ENCODE measurements at places on chromosomes 12 and 14.

GRCh38 chr12:113056631-113057488, at the start of gene DTX1:
TSS of gene DTX1 (plus strand) at chr12:113056730. CDS start at chr12:113058193, 1,463 bp downstream.
- no peak for DNase-seq

- no peak for DNase-seq
Measured at GRCh38 chr14:77299771-77300170, 20.9 kb downstream of the POMT2 start.

DNA sequence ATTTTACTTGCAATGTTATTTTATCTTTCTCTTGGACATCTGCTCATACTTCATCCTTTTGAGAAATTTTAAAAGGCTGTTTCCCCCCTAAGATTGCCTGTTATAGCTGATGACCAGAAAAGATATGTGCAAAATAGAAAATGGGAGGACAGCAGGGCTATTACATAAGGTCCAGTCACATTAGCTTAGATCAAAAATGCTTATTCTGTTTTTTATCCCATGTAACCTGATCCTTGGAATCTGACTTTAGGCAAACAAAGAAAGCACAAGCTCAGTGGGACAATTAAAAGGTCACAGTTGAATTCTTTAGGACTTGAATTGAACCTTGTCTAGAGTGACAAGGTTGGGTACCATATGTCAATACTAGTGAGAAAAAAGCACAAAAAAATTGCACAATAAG, 65.1 kb upstream of the TRHDE start:
- no peak for DNase-seq

DNA sequence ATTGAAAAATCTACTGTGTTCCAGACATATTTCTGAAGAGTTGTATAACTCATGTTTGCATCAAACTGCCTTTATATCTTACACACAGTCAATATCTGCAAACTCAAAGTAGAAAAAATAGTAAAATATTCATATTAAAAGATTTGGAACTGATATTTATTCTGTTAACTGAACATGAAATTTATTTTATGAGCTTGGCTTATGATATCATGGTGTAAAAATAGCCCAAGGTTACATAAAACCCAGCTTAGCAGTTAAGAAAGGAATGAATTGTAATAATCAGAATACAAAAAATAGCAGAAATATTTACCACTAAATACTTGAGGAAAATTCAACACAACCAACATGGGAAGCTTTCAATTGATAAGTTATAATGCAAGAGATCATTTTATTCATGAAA, 367.9 kb downstream of the FLRT2 start:
- no peak for DNase-seq

DNA sequence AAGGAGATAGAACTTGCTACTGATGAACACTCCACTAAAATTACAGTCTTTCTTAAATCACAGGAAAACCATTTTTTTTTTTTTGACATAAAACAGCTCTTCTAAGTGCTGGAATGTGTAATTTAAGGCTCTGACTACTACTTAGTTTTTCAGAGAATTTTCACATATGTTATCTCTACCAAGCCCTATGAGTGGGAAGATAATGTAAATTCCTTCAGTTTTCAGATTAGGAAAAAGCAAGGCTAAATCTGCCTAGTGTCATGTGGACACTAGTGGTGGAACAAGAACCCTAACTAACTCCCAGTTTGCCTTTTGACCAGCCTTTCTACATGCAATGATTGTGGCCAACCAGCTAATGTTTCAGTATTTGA, 37.3 kb upstream of the CSRP2 start:
- DNase-seq, result no peak

DNA sequence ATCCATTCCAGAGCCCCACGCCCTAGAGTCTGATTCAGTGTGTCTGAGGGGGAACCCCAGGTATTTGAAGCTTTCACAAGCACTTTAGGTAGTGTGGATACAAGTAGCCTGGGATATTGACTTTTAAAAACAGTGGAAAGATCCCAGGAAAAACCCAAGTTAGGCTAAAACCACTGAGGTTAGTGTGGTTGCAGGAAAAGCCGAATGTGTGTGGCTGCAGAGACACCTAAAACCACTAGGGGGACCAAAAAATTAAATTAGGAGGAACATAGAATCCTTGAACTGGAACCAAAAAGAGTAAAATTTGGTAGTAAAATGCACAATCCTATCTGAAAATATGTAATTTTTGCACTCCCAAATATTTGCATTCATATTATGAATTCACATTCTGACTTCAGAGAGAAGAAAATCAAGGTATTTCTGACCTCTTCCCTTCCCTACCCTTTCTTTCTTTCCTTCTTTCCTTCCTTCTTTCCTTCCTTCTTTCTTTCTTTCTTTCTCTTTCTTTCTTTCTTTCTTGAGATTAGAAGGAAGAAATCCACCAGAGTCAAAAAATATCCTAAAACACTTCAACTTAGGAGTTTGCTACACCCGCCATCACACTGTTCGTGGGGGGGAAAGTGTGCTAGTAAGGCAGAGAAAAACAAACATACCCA, 37.8 kb downstream of the SLCO1A2 start:
- DNase-seq, result peak; percentile 1

GRCh38 chr12:90519285-90519684, 435.7 kb downstream of the CCER1 start:
- DNase-seq, result no peak

DNA sequence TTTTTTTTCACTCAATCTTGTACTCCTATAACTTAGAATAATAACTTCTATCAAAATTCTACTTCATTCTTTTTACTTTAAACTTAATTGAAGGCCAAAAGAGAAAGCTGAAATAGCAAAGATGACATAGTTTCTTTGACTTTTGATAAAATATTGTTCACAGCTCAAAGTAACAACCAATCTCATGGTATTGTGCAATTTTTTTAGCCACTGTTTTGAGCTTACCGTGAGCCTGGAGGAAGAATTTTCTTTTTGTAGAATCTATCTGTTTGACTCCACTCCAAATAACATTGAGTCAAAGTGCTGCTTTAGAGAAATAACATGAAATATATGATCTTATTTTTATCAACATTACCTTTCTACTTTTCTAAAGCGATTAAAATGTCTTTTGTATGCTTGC, 903.9 kb upstream of the FOXG1 start:
- DNase-seq, result no peak

GRCh38 chr12:53572134-53572758, 53.9 kb downstream of the ATF7 start:
- DNase-seq, result no peak

- DNase-seq, result no peak
Measured at GRCh38 chr12:41819948-41820347, 324.7 kb downstream of the GXYLT1 start.

DNA sequence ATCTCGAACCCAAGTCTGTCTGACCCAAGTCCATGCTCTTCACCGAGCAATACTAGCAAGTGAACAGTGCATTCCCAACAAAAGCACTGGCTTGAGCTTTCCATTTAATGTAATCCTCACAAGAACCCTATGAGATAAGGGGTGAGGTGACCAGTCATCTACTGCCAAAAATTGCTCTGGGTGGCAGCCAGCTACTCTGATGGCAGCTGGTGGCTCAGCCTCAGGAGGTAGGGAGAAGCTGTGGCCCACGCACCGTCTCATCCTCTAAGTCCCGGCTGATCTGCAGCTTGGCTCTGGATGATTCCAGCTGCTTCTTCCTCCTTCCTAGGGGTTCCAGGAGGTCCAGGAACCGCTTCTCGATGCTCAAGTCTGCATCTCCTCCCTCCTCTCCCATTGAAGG, 75.2 kb downstream of the PLEKHG3 start:
- DNase-seq, result no peak

- DNase-seq, result no peak
Measured at GRCh38 chr14:92430686-92431085, 82.9 kb upstream of the RIN3 start.

- DNase-seq, result no peak
Measured at GRCh38 chr12:113075137-113075683, 18.7 kb downstream of the DTX1 start.

DNA sequence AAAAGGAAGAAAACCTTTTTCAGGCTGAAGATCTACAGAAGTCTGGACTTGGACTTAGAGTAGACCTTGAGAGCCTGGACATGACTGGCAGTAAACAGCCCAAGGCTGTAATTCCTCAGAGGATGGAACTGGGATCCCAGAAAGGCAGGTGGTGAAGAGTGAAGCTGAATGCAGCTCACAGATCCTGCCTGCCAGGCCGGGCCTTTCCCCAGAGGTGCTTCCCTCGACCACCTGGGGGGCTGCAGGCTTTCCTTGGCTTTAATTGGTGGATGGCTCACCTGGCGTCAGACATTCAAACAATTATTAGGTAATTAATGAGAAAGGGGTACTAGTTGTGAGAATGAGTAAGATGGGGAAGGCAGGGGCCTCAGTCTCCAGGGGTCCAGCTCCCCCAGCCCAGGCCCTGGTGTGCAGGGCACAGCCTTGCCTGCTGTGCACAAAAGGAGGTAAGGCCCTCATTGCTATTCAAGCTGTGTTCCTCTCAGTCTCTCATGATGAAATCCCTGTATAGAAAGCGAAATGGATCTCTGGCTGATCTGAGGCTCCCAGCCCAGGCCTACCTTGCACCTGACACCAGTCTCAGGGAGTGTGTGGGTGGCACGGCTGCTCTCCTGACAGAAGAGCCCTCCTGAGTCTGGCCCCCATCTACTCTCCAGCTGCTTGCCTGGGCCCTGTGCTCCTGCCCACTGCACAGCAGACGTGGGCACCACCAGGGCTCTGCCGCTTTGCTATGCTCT, 63.0 kb upstream of the TCL1A start:
- no peak for DNase-seq

GRCh38 chr14:104596451-104596918, 8.1 kb downstream of the TMEM179 start:
- no peak for DNase-seq

GRCh38 chr14:88164906-88165534, 158.0 kb downstream of the KCNK10 start:
- DNase-seq, result no peak

DNA sequence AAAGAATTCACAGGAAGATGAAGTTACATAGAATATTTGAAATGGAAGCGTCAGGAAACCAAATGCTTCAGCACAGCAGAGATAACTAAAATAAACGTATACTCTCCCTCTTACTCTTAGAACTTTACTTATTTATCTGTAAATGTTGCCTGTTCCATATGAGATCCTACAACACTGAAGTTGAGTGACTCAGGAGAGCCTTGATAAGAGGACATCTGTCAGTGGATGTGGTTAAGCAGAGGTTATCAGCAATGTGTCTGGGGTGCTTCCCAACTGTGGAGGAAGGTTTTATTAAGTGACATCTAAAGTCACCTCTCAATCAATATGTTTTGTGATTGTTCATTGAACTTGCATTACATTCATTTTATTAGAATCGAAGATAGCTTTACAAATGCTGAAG, 81.9 kb downstream of the NEDD1 start:
- DNase-seq, result no peak

- DNase-seq, result no peak
Measured at GRCh38 chr12:53320352-53321195, 836 bp downstream of the AAAS start.

- no peak for DNase-seq
Measured at GRCh38 chr14:38253676-38254075, 2.2 kb downstream of the CLEC14A start.

- peak; percentile 68 for DNase-seq
Measured at GRCh38 chr14:50559990-50560930, at the start of gene ATL1. TSS of gene ATL1 (plus strand) at chr14:50560145. CDS start at chr14:50560266, 121 bp downstream.

GRCh38 chr12:68648179-68648578, 37.5 kb downstream of the RAP1B start:
- no peak for DNase-seq

DNA sequence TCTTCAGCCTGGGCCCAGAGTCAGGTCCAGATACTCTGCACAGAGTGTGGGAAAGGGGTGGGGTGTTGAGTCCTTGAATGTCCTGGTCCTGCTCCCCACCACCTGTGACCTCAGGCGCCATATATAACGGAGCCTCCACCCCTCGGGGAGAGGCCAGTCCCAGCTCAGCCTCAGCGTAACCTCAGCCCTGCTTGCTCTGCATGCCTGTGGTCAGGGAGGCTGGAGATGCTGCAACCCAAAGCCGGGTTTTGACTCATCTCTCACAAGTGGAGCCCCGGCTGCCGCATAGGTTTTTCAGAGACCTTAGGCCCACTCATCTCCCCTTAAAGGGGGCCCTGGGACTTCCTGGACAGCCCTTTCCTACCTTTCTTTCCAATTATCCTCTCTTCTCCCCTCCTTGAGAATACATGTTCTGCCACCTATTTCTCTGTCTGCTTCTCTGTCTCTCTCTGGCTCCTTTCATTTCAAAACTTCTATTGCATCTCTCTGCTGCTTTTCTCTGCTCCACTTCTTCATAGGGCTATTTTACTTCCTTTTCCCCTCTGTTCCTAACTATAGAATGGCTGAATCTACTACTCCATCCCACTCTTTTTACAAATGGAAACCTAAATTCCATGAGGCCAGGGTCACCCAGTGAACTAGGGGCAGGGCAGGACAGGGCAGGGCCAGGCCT, 1.2 kb downstream of the ITGB7 start:
- DNase-seq, result peak; percentile 89

- DNase-seq, result no peak
Measured at GRCh38 chr14:104894331-104895206, 29.5 kb downstream of the CEP170B start.

DNA sequence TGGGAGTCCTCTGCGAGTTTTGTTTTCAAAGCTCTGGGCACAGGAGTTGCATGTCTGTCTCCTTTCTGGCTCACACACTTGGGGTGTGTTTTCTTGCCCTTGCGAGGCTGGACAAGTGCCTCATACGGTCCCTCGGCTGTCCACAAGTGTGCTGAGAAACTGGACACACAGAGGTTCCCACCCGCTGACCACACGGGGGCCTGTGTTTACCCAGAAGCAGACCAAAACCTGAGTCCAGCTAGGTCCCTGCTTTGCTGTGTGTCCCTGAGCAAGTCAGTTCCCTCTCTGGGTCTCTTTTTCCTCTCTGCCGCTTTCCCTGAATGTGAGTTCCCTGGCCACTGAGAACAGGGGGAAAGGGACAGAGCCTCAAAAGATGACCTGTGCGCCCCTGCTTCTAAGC, 678 bp upstream of the OAS2 start:
- DNase-seq, result no peak

DNA sequence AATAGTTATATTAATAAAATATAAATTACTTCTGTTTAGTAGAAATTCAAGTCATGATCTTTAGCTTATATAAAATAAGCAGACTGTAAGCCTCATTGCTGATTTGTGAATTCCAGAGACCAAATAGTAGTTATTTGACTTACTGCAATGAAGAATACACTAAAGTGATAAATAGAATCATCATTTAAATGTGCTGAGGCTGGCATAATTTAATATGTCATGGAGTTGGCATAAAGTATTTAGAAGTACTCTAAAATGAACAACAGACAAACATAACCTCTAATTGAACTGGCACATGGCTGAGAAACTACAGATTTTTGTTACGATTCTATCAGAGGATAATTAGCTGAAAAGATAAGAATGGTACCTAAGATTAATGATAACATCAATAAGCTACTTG, 45.7 kb upstream of the TRHDE start:
- DNase-seq, result no peak

DNA sequence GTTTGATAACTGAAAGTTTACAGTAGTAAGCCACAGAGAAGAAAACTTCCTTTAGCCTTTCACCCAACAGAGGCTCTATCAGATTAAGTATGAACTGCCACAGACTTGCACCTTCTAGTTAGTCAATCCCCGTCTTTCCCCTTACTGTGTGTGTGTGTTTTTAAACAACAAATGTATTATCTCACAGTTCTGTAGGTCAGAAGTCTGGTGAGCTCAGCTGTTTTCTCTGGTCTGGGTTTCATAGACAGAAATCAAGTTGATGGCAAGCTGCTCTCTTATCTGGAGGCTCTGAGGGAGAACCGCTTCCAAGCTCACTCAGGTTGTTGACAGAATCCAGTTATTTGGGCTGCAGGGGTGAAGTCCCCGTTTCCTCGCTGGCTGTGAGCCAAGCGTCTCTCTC, 320.5 kb downstream of the PRKD1 start:
- no peak for DNase-seq
